ENCODE measurements at places on chromosomes 5 and 9.

GRCh38 chr9:134178394-134178767 lies 14.0 kb upstream of the RNU6ATAC start:
- DNase-seq = no peak

DNA sequence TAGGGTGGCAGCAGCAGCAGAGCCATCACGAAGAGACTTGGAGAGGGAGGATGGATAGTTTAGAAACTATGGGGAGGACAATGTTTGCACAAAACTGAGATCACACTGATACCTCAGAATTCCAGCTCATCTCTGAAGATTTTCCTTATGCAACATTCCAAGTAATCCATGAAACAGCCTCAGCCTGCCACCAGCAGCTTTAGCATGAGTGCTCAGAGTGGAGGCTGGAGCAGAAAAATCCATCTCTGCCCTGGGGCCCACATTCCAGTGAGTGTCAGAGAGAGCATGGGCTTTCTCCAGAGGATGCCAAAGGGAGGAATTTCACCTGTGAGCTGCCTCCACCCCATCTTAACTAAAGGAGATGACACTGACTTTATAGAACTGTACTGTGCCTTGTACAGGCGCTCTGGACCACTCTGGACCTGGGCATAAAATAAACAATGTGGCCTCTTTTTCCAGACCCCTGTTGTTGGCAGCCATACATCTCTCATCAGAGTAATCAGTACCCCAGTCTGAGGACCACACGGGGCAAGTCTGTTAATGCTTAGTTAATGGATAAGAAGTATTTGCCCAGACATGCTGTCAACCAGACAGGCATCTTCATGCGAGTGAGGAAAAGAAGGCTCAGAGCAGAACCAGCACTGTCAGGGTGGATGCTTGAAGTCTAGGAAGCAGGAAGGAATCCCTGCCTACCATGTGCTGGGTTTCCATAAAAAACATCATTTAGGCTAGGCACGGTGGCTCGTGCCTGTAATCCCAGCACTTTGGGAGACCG lies 440.9 kb downstream of the ENC1 start:
- DNase-seq = no peak

DNA sequence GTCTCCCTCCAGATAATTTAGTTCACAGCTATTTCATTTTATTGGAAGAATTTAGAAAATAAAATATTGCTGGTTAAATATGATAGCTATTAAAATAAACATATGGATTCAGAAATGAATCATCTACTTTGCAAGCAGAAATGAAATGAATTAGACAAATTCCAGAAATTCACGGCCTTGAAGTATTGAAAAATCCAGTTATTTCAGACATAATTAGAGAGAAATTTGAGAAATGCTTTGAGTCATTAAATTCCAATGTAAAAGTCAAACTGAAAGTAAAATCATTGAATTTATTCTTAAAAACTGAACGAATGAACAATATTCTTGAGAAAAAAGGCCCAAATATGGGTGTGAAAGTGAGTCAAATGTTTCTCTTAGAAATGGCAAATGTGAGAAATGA lies 632.6 kb upstream of the EDIL3 start:
- no peak for DNase-seq

DNA sequence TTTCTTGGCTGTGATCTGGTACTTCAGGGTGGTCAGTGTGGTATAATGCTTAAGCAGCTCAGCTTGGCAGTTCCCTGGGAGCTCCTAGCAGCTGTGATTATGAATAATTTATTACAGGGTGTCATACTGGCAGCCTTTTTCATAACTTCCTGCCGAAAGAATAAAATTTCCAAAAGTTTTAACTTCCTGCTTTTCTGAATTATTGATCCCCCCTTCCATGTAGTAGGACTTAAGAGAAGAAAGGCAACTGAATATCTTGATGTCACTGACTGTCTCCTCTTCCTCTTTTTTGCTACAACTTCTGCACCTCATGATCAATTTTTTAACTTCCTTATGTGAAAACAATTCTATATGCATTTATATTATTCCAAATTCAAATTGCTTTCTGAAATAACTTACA lies 74.3 kb upstream of the SPEF2 start:
- DNase-seq = no peak

- DNase-seq = no peak
Observed at GRCh38 chr9:4965174-4965821, 19.8 kb upstream of the JAK2 start.

GRCh38 chr9:87607859-87608258 lies 110.2 kb downstream of the DAPK1 start:
- DNase-seq = no peak

- DNase-seq = no peak
Observed at GRCh38 chr9:130287736-130288135, 22.2 kb downstream of the HMCN2 start.

DNA sequence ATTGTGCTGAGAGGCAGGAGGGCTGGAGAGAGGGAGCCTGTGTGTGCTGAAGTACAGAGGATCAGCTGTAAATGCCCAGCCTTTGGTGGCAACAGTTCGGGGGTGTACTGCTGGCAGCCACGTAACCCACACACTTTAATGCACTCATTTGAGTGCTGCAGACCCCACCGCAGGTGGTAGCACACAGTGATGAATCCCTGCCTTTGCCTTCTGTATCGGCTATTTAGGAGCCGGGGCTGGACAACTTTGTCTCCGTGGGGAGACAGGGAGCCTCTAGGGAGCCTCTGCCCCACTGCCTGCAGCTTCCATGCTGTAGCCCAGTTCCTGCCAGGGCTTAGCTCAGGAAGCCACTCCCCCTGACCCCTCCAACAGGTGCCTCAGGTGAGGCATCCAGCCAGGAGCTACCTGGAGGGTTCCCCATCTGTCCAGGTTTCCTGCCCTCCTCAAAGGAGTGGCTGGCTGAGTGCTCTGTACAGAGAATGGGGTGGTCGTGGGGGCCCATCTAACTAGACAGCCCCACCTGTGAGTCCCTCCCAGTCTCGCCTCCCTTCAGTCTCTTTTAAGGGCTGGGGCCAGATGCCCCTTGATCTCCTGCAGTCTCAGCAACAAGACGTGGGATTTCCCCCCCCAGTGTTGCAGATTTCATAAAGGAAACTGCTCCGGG lies 44.5 kb downstream of the SECISBP2 start:
- DNase-seq = no peak

- DNase-seq = no peak
Observed at GRCh38 chr5:168962306-168962705, 338.6 kb downstream of the SLIT3 start.

DNA sequence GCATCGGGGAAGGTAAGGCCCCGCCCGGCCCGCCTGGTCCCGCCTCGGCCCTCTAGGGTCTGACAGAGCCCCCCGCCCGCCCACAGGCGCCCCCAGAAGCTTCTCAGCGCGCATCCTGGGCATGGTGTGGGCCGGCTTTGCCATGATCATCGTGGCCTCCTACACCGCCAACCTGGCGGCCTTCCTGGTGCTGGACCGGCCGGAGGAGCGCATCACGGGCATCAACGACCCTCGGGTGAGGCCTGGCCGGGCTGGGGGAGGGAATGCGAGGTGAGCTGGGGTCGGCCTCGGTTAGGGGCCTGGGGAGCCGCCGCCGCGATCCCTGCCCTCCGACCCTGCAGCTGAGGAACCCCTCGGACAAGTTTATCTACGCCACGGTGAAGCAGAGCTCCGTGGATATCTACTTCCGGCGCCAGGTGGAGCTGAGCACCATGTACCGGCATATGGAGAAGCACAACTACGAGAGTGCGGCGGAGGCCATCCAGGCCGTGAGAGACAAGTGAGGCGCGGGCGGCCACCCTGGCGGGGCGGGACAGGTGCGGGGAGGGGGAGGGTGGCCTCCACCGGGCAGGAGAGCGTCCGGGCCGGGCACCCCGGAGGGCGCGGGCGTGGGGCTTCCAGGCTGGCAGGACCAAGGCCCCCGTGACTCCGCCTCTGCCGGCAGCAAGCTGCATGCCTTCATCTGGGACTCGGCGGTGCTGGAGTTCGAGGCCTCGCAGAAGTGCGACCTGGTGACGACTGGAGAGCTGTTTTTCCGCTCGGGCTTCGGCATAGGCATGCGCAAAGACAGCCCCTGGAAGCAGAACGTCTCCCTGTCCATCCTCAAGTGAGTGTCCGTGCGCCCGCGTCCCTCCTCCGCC lies 7.1 kb downstream of the LRRC26 start:
- DNase-seq = no peak

- no peak for DNase-seq
Observed at GRCh38 chr5:134879456-134879855, 5.3 kb downstream of the TXNDC15 start.

- no peak for DNase-seq
Observed at GRCh38 chr5:138603249-138603920, 28.2 kb upstream of the HSPA9 start.

DNA sequence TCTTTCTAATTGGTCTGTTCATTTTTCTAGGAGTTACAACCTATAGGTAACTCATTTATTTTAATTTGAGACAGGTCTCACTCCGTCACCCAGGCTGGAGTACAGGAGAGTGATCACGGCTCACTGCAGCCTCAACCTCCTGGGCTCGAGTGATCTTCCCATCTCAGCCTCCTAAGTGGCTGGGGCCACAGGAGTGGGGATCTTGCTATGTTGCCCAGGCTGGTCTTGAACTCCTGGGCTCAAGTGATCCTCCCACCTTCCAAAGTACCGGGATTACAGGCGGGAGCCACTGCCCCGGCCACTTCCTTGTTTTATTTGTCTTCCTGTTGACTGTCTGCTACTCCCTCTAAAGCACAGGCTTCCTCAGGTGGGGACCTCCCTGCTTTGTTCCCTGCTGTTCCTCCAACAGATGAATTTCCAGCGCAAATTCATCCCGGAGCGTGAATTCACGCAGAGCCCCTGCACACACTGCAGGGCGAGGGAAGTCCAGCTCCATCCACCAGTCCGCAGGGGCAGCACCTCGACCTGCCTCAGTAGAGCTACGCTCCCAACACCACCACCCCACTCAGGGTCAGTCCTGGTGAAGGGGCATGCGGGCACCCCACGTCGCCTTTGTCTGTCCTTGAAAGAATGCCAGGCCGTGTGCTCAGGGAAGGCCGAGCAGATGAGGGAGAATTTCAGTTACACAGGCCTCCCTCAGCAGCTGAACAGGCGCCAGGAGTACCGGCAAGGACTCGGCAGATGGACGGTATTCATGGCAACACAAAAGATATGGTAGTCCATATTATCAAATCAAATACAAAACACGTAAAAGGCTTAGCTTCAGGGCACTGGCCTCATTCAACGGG lies 6.3 kb downstream of the QSOX2 start:
- DNase-seq = no peak

DNA sequence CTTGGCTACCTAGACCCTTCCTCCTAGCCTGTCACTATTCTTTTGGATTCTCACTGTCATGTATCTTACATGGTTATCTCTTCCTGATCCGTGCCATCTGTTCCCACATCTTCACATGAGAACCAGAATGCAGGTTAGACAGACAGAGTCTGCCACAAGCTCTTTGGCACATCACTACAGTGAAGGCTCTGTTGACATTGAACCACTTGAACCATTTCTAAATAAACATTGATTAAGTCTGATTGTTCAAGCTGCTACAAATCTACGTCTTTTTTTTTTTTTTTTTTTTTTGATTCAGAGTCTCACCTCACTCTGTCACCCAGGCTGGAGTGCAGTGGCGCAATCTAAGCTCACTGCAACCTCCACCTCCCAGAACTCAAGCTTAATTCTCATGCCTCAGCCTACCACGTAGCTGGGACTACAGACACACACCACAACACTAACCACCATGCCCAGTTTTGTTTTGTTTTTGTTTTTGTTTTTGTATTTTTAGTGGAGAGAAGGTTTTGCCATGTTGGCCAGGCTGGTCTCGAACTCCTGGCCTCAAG lies 85.1 kb upstream of the LRRTM2 start:
- no peak for DNase-seq

DNA sequence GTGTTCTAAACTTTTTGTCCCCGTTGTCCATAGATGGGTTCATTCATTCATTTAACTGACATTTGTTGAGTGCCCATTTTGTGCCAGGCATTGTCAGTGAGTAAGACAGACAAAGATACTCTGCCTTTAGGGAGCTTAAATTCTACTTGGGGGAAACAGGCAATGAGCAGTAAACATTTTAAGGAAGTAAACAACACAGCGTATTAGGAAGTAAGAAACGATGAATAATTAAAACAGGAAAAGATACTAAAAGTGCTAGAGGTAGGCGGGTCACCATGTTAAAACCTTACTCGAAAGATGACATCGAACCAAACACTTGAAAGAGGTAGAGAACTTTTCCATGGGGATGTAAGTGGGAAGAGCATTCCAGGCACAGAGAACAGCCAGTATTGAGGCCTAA lies 5.5 kb upstream of the MAML1 start:
- DNase-seq = no peak

GRCh38 chr5:95445995-95446394 lies 54.8 kb downstream of the FAM81B start:
- no peak for DNase-seq

- no peak for DNase-seq
Observed at GRCh38 chr5:112691758-112692157, 45.9 kb upstream of the APC start.

GRCh38 chr5:41252036-41252435 lies 38.7 kb upstream of the C6 start:
- no peak for DNase-seq

- no peak for DNase-seq
Observed at GRCh38 chr5:163276466-163276865, 160.9 kb upstream of the CCNG1 start.

- no peak for DNase-seq
Observed at GRCh38 chr5:149664083-149664482, 66.0 kb upstream of the PPARGC1B start.

DNA sequence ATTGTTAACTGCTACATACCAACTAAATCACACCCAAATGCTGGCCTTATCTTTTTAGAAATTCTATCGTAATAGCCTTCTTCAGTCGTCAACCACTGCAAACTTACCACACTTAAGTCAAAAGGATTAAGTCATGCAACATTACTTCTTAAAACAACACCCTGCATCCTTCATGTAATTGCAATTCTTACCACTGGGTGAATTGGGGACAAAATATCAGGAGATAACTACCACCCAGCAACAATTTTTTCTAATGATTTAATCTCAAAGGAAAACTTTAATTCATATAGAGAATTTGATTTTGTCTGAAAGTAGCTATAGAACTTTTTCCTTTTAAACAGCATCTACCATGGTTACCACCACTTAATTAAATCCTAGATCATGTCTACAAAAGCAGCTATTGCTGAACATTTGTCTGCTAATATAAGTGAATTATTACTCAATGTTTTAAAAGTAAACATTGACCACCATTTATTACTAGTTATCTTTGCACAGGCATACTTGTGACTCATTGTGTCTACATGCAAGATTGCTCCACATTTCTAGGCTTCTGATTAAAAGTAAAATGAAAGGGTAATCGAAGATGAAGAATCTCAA lies 10.5 kb downstream of the MLLT3 start:
- no peak for DNase-seq

- DNase-seq = no peak
Observed at GRCh38 chr9:114925039-114925438, 5.4 kb downstream of the TNFSF8 start.

Measured in esophagus squamous epithelium (tissue), 5 donors.